HuH-7 (cell line): ENCODE measurements at places on chromosomes 2 and 18.

GRCh38 chr2:9889812-9890261 lies 46.6 kb downstream of the TAF1B start:
- peak; percentile 21 for DNase-seq

DNA sequence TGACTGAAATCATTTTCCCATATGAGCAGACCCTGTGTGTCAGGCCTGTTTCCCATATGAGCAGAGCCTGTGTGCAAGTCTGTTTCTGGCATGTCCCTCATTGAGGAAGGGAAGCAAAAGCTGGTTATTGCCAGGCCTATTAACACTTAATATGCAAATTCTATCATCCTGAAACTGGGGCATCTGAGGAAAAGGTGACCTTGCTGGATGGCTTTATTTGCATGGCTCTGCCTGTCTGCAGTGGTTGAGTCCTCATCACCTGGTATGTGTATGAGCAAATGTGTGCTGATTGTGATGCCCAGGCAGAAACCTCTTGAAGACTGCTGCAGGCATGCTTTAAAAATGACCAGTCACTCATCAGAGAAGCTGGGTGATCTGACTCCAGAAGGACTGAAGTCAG lies 31.2 kb downstream of the EIF4E2 start:
- no peak for DNase-seq

GRCh38 chr2:121080013-121080772 lies 204.8 kb downstream of the TFCP2L1 start:
- peak; percentile 80 for DNase-seq

DNA sequence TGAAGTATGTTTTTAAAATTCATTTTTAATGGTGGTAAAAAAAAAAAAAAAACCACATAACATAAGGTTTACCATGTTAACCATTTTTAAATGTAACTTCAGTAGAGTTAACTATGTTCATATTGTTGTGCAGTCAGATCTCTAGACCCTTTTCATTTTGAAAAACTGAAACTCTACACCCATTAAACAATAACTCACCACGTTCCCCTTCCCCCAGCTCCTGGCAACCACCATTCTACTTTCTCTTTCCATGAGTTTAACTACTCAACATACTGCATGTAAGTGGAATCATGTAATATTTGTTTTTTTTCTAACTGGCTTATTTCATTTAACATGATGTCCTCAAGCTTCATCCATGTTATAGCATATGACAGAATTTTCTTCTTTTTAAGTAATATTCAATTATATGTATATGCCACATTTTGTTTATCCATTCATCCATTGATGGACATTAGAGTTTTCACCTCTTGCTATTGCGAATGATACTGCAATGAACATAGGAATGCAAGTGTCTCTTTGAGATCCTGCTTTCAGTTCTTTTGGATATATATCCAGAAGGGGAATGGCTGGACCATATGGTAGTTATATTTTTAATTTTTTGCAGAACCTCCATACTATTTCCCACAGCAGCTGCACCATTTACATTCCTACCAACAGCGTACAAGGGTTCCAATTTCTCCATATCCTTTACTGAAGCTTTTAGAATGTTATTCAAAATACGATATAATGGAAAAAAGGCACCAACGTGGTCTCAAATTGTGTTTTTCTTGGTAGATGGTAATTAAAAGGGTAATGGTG lies 91.0 kb downstream of the SPTBN1 start:
- no peak for DNase-seq

DNA sequence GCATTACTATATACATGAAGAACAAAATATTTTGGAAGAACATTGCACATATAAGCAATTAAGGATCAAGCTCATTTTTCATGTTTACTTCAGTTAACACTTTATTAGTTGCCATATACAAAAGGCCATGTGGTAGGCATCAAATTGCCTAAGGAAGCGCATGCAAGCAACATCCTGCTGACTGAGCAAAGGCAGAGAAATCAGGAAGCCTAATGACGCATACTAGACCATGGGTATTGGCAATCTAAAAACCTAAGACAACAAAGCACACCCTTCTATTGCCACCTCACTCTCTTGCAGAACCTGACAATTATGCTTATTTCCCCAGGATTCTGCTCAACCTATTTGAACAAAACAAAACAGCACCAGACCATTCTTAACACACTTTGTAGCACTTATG lies 171.9 kb downstream of the STK39 start:
- no peak for DNase-seq

DNA sequence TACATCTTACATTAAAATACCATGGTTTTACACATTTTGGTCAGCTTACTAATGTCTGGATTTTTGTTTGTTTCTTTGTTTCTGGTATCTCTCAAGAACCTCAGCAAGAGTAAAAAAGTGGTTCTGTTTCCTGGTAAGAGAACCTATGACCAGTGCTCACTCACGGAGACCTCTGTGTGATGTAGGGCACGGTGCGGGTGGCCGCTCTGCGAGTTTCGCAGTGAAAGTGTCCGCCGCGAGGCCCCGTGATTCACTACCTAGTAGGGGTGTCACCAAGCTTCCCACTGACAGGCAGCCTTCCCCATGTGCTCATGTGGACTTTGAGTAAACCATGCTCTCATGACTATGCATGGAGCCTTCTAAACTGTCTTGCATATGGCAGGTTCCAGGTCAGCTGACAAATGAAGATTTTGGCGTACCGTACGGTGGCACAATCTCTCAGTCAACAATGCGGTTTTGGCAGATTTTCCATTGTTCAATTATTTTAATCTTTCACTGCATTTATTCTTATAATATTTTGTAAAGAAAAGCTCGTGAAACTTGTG lies 137.3 kb downstream of the DCDC2C start:
- DNase-seq = no peak

DNA sequence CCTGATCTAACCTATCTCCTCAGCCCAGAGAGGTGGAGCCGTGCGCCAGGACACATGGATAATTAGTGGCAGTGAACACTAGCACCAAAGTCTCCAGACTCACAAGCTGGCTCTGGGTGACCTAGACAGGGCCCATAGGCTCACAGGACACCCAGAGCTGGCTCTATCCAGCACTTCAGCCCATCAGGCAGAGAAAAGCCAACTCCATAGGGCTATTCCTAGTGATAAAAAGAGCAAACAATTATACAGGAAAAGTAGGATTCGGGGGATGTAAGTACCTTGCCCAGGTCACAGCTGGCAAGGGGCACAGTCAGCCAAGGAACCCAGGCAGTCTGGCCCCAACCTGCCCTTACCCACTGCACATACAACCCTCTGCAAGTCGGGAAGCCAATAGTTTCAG lies 178.6 kb downstream of the TNS1 start:
- DNase-seq = no peak

- no peak for DNase-seq
Observed at GRCh38 chr2:157784169-157784822, 91.8 kb downstream of the ACVR1 start.

DNA sequence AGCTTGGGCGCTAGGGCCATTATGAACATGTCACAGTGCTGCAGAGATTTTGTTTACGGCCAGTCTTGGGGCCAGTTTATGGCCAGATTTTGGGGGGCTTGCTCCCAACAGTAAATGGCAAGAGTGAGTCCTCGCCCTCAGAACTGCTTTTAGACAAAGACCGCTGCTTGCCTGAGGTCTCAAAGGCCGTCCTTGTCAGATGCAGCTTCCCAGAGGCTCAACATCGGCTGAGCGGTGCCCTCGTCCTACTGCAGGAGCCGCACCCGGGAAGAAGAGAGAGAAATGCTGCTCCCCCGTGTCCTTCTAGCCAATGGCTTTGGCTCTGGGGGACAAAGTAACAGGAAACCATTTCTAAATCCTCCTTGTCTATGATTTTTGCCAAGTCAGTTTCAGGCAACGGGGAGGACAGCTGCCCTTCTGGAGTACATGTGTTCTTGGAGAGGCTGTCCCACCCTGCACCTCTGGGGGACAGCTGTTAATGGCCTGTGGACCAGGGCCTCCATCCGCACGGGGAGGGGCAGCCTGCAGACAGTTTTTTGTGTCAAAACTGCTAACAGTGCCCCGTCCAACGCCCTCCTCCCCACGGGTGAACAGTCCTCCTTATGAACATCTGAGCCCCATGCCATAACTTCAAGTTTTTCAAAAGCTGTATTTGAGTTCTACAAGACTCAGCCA lies 66.1 kb downstream of the C18orf63 start:
- DNase-seq = no peak

GRCh38 chr2:102677244-102678215 lies 58.2 kb downstream of the SLC9A2 start:
- DNase-seq = no peak

DNA sequence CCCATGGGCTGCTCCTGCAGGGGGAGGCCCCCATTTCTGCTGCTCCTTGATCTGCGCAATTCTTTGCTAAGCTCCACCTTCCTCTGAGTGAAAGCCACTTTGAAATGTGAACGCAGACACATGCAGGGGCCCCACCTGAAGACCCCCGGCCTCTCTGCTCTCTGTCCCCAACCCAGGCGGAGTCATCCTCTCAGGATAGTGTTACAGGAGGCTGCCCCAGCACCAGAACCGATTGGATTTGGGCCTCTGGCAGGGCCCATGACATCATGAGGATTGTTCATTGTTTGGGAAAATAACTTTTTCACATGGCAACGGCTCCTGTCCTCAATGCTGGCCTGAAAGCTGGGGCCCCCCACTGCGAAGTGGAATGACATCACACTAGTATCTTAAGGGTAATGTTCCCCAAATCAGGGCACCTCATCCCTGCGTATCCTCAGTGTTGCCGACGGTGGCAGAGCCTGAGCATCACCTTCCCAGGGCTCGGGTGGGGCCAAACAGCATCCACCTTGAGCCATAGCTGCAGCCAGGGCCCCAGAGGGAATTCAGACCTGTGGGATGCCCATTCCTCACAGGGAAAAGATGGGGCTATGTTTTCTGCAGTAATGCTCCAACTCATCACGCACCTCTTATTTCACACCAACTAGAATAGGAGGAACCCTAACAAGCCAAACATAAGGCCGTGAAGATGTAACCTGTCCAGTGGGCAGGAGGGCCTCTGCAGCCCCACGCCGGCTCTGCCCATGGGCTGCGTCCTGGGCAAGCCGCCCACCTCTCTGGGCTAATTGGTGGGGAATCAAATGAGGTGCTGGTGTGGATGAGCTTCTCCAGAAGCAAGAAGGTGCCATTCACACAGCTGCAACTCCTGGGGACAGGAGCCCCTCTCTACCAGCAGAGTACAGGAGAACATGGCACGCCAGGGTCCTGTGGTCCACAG lies 2.7 kb upstream of the ERFE start:
- DNase-seq = no peak

DNA sequence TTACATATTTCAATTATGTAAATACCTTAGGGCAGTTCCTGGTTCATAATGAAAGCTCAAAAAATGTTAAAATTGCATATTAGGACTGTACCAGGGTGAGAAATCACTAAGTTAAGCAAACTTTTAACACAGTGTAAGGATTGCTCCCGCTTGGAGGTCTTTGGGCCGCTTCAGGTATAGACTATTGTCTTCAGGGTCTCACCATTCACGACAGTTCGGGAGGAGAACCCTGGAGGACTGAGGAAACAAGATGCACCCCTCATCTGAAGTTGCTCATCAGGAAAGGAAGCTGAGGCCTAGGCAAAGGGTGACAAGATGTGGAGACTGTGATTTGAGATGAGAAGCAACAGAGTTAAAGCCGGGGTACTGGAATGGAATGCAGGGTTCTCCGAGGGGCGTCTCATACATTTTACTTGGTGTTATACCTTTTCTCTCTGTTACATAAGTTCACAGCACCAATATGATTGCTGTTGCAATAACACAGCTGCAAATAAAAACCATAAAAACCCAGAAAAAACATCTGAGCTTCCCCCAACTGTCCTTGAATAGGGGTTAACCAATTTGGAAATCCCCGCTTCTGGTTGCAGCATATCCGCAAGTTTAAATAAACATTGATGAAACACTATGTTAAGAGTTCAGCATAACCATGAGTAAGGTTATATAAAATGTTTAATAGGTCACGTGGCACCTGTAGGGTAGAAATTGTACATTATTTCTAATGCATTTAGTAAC lies 40.1 kb downstream of the FBXO48 start:
- DNase-seq = no peak

DNA sequence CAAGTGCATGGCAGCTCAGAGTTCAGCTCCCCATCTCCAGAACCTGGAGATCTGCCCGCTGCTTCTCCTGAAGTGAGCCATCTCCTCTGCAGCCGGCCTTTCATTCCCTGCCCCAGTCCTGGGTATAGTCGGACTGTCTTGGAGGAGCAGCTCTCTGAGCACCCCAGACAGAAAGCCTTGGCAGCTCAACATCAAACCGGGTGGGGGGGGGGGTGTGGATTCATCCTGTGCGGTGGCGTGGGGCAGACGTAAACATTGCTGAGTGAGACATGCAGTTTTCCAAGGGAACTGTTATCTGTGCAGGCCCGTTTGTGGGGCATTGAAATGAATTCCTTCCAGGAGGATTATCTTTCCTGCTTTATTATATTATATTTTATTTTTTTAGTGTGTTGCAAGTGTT lies 125.9 kb upstream of the MYCN start:
- no peak for DNase-seq

DNA sequence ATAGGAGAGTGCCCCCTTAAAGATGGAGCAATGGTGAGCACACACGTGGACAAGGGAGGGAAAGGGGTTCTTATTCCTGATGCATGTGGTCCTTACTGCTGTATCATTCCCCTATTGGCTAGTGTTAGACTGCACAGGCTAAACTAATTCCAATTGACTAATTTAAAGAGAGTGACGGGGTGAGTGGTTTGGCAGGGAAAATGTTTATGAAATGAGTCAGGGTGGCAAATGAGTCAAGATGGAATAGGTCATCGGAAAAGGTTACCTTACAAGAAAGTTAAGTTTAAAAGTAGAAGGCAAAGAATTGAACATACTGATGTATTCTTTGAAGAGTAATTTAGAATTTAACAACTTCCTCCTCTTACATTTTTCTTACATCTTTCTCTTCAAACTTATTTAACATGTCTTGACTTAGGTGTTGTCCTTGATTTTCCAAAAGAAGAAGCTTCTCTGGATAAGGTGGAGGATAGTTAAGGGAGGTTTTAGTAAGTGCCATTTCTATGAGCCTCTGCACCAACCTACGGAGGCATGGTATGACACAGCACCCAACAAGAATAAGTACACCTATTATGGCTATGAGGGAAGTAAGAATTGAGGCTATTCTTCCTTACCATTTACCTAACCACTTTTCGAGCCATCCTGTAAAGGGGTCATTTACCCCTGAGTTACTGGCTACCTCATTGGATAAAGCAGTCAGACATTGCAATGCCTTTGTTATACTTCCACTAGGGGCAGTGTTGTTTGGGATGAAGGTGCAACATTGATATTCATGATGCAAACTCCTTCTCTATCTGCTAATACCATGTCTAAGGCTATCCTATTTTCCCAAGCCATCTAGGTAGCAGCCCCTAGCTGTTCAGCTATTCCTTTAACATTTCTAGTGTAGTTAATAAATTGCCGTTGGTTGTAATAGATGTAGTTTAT lies 1345.8 kb upstream of the LRRTM1 start:
- DNase-seq = no peak

GRCh38 chr18:75462178-75462832 lies 34.8 kb upstream of the SMIM21 start:
- no peak for DNase-seq
